ENCODE measurements at places on chromosomes 11 and 22.

GRCh38 chr11:73851046-73851764 lies 25.4 kb downstream of the COA4 start:
- no peak for DNase-seq

DNA sequence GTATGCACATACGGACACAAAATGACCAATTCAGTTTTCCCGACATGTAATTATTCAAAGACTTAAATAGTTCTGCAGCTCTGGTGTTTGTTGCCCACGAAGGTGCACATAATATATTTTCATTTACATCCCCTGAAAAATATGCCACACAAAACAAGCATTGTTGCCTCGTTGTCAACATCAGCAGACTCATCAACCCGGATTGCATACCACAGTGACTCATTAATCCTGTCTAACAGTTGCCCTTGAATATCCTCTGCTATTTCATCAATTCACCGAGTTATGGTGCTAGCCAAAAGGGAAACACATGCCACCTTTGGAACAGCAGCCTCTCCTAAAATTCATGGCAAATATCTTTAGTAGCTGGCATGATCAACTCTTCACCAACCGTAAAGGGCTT lies 582.2 kb downstream of the LRRC4C start:
- DNase-seq: no peak

GRCh38 chr22:17063411-17064106 lies 21.2 kb upstream of the IL17RA start:
- DNase-seq: no peak

- DNase-seq: peak; percentile 23
These were observed 43.1 kb upstream of the GRAMD1B start for GRCh38 chr11:123386796-123387510.

DNA sequence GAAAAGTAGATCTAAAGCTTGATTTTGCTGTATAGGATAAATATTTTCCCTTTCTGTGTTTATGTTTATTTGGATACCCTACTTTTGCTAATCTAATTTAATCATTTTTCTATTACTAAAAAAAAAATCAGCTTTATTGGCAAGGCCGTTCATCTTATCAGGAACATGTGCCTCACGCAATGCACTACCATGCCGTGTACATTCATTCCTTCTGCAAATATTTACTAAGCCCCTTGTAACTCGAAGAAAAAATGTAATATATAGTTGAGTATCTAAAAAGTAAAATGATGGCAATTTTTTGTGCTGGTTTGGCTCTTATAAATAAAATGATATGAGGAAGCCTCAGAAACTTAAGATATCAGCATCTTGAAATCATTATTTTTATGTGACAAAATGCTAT lies 8.9 kb downstream of the UVRAG start:
- DNase-seq: no peak

DNA sequence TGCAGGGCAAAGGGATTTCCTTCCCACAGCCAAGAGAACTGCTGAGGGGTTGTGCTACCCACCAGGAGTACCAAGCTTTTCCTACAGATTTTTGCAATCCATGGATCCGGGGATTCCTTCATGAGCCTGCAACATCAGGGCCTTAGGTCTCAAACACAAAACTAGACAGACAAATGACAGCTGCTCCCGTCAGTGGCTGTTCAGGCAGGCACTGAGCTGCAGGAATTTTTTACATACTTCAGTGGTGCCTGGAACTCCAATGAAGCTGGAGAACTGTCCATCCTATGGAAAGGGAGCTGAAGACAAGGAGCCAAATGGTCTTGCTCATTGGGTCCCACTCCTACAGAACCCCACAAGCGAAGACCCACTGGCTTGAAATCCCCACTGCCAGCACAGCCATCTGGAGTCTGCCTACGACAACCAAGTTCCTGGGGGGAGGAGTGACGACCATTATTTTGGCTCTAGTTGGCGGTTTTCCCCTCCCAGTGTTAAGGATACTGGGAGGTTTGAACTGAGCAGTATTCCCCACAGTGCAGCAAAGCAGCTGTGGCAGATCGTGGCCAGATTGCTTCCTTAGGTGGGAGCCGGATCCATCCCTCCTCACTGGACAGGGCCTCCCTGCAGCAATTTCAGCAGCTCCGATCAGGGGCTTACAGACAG lies 157.7 kb upstream of the TMEM45B start:
- no peak for DNase-seq

DNA sequence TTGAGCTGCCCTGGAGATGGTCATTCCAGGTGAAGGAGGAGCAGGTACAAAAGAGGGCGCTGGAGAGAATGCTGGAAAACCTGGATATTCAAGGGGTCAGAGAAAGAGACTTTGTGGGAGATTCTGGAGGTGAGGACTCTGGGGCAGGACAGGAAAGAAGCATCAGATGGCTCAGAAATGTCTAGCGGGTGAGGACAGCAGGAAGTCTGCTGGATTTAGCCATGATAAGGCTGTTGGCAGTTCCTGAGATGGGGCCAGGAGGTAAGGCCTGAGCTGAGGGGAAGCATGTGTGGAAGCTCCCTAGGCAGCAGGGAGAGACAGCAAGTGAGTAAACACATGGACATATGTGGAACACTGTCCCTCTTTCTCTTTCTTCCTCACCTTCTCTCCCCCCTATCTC lies 1.5 kb downstream of the UPB1 start:
- no peak for DNase-seq

DNA sequence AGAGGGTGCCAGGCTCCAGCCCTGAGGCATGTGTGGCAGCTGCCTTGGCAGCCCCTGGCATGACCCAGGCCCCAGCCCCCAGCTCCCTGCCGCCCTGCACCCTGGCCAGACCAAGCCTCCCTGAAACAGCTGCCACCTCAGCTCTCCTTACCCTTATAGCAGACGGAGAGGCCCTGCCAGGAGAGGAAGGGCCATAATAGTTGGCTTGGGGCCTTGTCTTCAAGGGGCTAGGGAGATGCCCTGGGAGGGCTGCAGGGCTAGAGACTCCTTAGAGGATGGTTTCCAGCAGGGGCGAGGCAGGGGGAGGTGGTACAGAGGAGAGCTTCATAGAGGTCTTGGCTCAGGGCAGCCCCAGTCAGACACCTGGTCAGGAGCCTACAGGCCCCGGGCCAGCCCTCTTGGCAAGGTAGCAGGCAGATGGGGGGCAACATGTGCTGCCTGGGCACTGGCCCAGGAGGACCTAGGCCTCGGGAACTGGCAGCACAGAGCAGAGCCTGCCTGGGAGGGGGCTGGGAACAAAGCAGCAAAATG lies 13.0 kb downstream of the SMTN start:
- no peak for DNase-seq

DNA sequence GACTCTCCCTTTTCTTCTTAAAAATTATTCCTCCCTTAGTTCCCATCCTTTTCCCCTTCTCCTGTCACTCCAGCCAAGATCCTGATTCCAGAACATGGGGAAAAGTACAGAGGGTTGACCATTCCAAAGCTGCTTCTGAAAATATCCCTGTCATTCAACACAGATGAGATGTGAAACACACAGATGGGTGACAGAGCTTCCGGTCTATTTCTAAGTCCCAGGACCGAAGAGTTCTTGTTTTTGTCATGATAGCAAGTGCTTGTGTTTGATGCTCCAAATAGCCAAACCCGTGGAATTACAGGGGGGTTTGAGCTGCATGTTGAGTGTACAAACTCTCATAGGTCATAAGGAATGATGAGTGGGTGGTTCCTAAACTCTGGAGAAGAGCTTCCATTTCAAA lies 57.9 kb downstream of the PARVA start:
- DNase-seq: no peak

DNA sequence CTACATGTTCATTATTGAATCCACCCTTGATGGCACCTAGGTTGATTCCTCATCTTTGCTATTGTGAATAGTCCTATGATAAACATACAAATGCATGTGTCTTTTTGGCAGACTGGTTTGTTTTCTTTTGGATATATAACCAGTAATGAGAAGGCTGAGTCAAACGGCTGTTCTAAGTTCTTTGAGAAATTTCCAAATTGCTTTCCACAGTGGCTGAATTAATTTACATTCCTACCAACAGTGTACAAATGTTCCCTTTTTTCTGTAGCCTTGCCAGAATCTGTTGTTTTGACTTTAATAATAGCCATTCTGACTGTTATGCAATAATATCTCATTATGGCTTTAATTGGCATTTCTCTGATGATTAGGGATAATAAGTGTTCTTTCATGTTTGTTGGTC lies 184.9 kb downstream of the CASP12 start:
- no peak for DNase-seq

- DNase-seq: peak; percentile 89
These were observed 118.8 kb upstream of the CADM1 start for GRCh38 chr11:115623021-115623451.

DNA sequence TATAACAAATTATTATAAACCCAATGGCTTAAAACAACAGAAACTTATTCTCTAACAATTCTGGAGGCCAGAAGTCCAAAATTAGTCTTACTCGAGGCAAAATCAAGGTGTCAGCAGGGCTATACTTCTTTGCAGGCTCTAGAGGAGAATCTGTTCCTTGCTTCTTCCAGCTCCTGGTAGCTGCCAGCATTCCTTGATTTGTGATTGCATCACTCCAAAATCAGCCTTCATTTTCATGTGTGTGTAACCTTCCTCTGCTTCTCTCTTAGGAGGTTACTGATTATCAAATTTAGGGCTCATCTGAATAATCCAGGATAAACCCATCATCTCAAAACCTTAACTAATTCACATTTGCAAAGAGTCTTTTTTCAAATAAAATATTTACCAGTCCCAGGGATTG lies 23.6 kb downstream of the GALNT18 start:
- DNase-seq: no peak

GRCh38 chr11:112229746-112230433 lies 3.7 kb downstream of the PTS start:
- DNase-seq: peak; percentile 80

DNA sequence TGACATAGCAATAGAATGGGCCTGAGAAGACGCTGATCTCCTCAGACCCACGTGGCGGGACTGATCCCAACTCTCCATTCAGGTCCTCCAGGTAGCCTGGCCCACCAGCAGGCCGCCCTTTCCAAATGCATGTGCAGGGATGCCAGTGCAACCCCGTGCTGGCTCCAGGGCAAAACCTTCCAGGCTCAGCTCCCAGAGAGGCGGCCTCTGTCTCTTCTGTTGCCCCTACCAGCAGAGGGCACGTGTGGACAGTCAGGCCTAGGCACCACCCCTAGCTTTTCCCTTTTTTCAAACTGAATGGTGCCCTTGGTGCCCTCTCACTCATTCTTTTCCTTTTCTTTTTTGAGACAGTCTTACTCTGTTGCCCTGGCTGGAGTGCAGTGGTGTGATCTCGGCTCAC lies 121.7 kb downstream of the OSBP2 start:
- DNase-seq: no peak

DNA sequence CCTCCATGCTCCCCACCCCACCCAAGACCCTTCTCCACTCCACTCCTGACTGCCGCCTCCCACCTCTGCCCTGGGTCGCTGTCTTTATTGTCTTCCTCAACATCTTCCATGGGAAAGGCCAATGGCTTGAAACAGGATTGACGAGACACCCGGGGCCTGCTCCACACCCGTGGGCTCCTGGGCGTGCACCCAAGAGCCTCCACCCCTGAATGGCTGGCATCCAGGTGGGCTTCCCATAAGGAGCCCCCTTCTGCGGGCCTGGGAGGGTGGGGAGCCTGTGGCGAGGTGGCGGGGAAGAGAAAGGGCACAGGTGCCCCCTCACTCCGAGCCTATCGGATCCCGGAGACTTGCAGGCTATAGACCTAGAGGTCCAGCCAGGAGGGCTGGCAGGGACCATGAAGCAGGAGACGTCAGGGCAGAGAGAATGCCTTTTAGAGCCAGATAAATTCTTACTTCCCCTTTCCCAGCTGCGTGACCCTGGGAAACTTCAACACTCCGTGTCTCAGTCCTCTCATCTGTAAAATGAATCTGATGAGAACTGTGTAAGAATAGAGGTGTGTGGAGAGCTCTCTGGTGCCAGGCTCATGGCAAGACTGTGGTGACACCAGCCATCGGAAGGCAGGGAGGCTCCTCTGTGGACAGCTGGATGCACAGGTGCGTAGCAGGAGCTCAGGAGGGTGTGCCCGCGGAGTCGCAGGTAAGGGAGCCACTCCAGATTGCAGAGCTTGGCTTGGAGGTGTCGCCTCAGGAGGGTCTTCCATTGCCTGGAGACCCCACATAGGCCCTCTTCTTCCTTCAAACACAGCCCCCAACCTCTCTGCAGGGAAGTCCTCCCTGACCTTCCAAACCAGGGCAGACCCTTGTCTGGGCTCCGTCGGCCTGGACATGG lies 53.9 kb downstream of the SMIM38 start:
- no peak for DNase-seq

GRCh38 chr11:69480547-69481392 lies 693 bp upstream of the LINC01488 start:
- DNase-seq: no peak

- no peak for DNase-seq
These were observed at the start of gene GDPD5 for GRCh38 chr11:75525433-75526191. TSS of gene GDPD5 (minus strand) at chr11:75525941. CDS start at chr11:75477735, 48,206 bp downstream.

DNA sequence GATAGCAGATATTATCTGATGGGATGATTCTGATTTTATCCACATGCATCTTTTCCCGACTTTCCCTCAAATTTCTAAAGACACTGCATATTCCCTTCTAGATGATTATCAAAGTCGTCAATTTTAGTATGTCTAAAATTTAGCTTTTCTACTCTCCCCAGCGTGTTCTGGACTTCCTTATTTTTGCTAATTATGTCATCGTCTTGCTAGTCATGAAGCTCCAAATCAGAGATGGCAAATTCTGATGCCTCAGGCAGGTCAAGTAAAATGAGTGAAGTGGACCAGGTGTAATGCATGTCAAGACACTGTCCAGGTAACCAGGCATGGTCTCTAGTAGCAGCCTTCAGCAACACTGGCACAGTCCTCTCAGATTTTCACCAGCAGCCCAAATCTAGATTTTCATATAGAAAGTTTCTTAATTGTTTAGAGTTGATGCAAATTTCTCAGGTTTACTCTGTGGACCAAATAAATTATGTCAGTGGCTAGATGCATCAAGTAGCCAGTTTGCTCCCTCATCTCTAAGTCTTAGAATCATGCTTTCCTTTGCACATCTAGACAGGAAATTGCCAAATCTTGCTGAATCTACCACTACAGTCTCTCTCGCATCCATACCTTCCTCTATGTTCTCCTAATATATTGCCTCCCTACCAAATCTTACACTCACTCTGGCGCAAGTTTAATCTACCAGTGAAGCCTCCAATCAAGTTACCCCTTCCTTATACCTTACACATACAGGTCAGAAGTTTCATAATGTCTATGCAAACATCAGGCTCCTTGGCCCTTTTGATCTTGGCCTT lies 10.6 kb downstream of the HSD17B12 start:
- DNase-seq: no peak

GRCh38 chr22:26822313-26822712 lies 164.9 kb downstream of the MIAT start:
- DNase-seq: no peak

GRCh38 chr11:34599406-34599945 lies 21.4 kb upstream of the EHF start:
- peak; percentile 73 for DNase-seq

Measured in non-pigmented ciliary epithelial cell (primary cell).